Gastroesophageal sphincter (tissue), 4 donors: ENCODE measurements at places on chromosomes 5 and 9. TPM values are rescaled to one million over a fixed set of nuclear protein-coding genes. Genes with fewer than 3 reads are reported as not detected.

- no peak for ATAC-seq
These were observed 181.3 kb downstream of the SNCAIP start for GRCh38 chr5:122493091-122494021.

GRCh38 chr5:4977416-4978110 is 162.6 kb upstream of the ADAMTS16 start:
- ATAC-seq, result no peak

DNA sequence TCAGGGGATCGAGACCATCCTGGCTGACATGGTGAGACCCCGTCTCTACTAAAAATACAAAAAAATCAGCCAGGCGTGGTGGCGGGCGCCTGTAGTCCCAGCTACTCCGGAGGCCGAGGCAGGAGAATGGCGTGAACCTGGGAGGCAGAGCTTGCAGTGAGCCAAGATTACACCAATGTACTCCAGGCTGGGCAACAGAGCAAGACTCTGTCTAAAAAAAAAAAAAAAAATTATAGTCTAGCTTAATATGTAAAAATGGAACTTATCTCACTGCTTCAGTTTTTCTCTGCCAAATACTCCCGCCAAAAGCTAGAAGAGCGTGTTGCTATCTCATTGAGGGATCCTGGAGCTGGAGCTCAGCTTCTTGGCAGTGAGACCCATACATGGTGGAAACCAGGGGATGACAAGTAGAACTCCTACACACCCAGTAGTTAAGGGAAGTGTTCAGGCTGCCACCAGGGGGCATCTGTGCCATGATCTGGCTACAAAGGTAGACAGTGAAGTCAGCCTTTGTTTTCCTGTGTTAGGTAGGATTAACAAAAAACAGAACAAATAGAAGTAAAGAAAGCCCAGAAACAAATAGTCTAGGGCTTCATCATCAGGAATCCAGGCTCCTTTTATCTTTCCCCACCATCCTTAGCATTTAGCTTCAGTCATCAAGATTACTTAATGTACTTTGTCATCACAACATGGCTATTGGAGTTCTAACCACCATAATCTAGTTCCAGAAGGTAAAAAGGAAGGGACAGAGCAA is 33.6 kb upstream of the GLIPR2 start:
- peak; percentile 89 for ATAC-seq

GRCh38 chr5:32589942-32590869 is 4.8 kb downstream of the SUB1 start:
- no peak for ATAC-seq

DNA sequence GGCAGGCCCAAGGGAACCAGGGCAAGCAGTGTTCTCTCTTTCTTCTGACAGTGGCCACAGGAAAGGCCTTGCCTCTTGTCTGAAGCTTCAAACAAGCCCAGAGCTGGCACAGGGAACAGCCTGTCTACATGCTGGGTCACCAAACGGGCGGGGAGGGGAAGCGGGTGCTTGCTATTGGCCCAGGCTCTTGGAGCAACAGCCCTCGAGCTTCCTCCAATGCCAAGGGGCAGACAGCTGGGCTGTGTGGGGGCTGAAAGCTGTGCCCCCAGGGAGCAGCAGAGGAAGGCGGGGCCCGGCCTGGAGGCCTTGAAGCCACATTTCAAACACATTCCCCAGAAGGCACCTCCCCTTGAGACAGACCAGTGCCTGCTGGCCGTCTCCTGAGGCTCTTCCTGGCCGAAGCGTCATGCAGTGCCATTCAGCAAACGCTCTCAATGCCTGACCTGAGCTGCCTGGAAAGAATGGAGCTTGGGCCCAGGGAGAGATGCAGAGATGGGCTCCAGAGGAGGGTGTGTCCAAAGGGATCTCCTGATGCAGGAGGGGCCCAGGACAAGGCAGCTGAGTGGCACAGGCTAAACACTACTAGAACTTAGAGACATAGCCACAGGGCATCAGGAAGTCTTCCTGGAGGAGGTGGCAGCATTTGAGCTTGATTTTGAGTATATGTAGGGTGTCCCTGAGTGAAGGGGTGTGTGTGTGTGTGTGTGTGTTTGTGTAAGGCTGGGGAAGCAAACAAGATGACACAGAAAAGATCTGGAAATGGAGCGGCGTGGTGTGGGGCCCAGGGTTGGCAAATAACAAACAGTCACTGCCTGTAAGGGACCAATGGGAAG is 2.5 kb downstream of the FIBCD1 start:
- ATAC-seq, result peak; percentile 26

GRCh38 chr5:64144425-64145215 is 21.0 kb upstream of the RNF180 start:
- no peak for ATAC-seq

- peak; percentile 83 for ATAC-seq
These were observed 157.1 kb upstream of the FGF10 start for GRCh38 chr5:44546286-44546685.

- ATAC-seq, result no peak
These were observed 91.8 kb upstream of the LARP1 start for GRCh38 chr5:154663424-154663823.

DNA sequence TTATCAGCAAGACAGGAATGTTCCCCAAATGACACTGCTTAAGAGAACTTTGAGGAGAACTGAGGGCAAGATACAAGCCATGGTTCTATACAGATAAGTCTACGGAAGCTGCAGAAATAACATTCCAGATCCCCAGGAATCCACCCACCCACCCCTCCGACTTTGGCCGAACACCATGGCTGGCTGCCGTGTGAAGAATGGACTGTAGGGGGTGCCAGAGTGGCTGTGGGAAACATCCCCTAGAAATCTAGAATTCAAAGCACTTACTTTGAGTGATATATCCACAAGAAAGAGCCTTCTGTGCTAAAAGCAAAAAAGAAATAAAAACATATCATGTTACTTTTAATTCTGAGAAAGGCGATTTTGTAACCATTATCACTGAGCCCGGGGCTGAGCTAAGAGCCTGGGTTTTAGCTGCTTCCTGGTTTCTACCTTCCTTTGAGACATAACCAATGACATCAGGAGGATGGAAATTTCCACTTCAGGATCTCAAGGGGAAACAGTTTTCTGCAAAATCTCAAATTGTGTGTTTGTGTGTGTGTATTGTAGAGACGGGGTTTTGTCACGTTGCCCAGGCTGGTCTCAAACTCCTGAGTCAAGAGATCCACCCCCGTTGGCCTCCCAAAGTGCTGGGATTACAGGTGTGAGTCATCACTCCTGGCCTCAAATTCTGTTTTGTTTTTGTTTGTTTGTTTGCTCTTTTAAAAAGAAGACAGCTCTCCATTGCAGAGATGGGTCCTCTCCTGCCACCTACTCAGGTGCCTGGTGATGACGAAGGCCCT is 36.4 kb downstream of the GGTA1 start:
- ATAC-seq, result peak; percentile 51

GRCh38 chr5:58548068-58548467 is 34.8 kb upstream of the RAB3C start:
- ATAC-seq, result no peak

GRCh38 chr9:95989297-95989696 is 113.8 kb downstream of the ERCC6L2 start:
- no peak for ATAC-seq

GRCh38 chr5:133240425-133241091 is 188.7 kb downstream of the HSPA4 start:
- ATAC-seq, result peak; percentile 62

- no peak for ATAC-seq
These were observed 7.3 kb downstream of the VLDLR start for GRCh38 chr9:2628919-2629318.

Gene PCDHA3
- 1.4 TPM for total RNA-seq

Gene OR13J1
- total RNA-seq, result not detected

Gene TMEM267
- 9.6 TPM for total RNA-seq

Gene FYB1
- 3.9 TPM for total RNA-seq

Gene ENTREP1
- total RNA-seq, result 18.1 TPM

Gene AQP7
- total RNA-seq, result 1.8 TPM

Gene MRPL22
- 14.8 TPM for total RNA-seq

Gene ZNF483
- total RNA-seq, result 15.7 TPM

Gene LCN9
- total RNA-seq, result not detected

Gene G3BP1
- total RNA-seq, result 102 TPM

Gene DDX41
- total RNA-seq, result 70.0 TPM

Gene SPTAN1
- total RNA-seq, result 288 TPM

Gene FOXD4L4
- 0.23 TPM for total RNA-seq

Gene MAPK9
- 30.0 TPM for total RNA-seq

Gene PPP3R2
- total RNA-seq, result not detected

Gene SLC6A7
- not detected for total RNA-seq

Gene PCDHA12
- total RNA-seq, result 1.2 TPM
